ENCODE measurements at places on chromosomes 7 and 10.

DNA sequence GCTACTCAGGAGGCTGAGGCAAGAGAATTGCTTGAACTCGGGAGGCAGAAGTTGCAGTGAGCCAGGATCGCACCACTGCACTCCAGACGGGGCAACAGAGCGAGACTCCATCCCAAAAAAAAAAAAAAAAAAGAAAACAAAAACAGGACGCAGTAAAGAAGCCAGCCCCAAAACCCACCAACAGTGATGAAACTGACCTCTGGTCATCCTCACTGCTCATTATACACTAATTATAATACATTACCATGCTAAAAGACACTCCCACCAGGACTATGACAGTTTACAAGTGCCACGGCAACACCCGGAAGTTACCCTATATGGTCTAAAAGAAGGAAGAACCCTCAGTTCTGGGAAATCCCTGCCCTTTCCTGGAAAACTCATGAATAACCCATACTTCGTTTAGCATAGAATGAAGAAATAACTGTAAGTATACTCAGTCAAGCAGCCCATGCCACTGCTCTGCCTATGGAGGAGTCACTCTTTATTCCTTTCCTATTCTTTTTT, 40.0 kb upstream of the EIF4H start:
- no peak for DNase-seq

GRCh38 chr7:159030490-159031134, 114.1 kb downstream of the VIPR2 start:
- peak; percentile 75 for DNase-seq

DNA sequence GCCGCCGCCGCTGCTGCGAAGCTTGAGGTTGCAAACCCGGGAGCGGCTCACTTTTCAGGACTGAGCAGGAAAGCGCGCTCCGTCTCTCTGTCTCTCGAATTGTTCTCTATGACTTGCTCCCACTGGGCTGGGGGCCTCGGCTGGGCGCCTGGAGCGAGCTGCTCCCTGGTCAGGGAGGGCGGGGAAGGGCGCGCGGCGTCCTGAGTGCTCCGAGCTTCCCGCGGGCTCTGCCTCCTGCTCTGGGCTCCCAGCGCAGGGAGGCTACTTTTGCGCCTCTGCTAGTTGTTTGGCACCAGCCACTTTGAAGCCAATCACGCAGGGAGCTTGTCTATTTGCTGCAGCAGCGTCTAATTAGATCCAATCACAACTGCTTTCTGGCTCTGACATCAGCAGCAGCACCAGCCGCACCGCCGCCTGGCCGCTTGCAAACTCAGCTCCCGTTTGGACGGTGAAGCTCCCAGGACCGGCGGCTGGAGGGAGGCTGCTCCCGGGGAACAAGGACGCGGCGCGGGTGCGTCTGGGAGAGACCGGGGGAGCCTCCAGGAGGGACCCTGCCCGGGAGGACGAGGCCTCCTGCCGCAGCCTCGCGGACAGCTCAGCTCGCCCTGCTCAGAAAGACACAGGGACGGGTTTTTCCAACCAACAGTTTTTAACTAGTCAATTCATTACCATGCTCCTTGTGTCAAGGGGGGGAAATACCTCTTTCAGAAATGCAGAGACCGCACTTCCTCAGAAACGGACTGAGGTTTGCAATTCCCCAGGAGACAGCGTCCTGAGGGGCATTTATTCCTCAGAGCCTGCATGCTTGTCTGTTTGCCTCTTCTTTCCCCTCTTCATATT, at the start of gene ADARB2:
TSS of gene ADARB2 (minus strand) at position 304 of the 840 bp plus-strand sequence.
- peak; percentile 95 for DNase-seq

- DNase-seq: no peak
These were observed 30.7 kb downstream of the ANKIB1 start for GRCh38 chr7:92276460-92276864.

- no peak for DNase-seq
These were observed 117.4 kb downstream of the TES start for GRCh38 chr7:116327752-116328151.

DNA sequence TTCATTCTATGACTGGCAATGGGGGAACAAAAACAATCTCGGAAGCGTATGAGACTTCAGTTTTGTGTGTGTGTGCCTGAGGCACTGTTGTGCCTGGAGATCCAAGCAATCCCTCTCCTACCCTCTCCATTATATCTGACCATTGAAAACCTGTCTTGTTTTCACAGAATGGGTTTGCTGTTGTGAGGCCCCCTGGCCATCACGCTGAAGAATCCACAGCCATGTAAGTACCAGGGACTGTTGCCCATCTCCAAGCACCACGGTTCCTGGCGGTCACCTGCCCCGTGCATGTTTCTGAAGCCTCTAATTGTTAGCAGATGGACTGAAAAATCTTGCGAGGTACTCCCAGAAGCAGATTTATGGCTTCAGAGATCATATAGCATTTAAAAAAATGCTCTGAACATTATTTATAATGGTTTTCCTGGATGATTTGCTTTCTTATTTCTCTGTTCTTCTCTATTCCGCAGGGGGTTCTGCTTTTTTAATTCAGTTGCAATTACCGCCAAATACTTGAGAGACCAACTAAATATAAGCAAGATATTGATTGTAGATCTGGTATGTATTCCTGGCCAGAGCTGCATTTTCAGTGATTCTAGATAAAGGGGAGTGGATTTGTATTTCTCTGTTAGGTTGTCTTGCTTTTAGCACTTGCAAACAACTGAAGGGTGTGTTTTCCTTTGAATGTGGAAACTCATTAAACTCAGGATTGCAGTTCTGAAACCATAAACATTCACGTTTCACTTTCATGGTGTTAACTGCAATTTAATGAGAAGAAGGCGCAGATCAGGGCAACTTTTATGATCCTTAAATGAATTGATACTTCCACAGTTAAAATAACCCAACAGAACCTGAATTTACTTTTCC, 288.2 kb downstream of the TWIST1 start:
- DNase-seq: no peak

DNA sequence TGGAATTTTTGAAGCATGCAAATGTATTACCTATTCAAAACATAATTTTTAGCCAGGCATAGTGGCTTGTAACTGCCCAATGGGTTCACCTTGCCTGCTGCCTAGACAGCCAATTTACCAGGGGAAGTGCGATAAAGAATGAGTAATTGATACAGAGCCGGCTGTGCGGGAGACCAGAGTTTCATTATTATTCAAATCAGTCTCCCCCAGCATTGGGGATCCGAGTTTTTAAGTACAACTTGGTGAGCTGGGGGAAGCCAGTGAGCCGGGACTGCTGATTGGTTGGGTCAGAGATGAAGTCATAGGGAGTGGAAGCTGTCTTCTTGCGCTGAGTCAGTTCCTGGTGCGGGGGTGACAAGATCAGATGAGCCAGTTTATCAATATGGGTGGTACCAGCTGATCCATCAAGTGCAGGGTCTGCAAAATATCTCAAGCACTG, 29.1 kb upstream of the NRBF2 start:
- DNase-seq: peak; percentile 19

GRCh38 chr10:64385355-64385754, 864.2 kb downstream of the REEP3 start:
- DNase-seq: peak; percentile 41

- DNase-seq: no peak
These were observed 43.4 kb downstream of the CDK1 start for GRCh38 chr10:60821656-60822055.

- DNase-seq: no peak
These were observed 213.7 kb upstream of the KMT2E start for GRCh38 chr7:104800307-104800706.

- DNase-seq: peak; percentile 56
These were observed 128.4 kb upstream of the BTBD16 start for GRCh38 chr10:122142641-122143237.

DNA sequence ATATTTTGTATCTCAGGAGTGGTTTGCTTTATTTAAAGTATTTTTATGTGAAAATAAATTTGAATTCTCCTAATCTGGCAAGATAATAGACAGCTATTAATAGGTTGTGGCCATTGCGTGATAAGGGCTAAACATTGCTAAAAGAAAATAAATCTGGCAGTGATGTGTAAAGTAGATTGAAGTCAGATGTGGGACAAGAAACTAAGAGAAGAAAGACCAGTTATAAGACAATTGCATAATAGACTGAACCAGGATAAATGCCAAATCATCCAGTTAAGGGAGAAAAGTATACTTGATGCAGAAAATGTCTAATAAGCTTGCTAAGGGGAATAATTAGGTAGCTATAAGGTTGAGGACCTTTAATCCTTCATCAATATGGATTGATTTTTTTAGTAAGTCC, 197.5 kb upstream of the CSTF2T start:
- DNase-seq: no peak

- DNase-seq: no peak
These were observed 3.9 kb upstream of the COL17A1 start for GRCh38 chr10:104089621-104090020.

DNA sequence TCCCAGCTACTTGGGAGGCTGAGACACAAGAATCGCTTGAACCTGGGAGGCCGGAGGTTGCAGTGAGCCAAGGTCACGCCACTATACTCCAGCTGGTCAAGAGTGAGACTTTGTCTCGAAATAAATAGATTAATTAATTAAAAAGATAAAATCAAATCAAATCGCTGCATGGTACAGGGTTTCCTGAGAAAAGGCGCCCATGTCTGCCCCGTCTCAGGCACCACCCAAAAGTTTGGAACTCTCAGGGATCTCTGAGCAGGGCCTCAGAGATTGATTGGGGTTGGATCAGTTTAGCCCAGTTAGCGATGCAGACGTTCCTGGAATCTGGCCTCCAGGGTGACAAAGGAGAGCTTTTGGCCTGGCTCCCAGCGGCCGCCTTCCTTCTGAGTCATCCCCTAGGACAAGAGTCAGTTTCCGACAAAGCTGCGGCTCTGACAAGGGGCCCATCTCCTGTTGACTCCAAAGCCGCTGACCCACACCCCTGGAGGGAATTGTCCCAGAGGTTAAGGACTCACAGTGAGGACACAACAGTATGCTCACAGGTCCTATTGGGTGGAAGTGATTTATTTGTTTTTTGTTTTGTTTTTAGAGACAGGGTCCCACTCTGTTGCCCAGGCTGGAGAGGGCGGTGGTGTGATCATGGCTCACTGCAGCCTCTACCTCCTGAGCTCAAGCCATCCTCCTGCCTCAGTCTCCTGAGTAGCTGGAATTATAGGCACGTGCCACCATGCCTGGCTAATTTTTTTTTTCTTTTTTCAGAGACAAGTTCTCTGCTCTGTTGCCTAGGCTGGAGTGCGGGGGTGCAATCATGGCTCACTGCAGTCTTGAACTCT, 6.8 kb downstream of the ORAI2 start:
- DNase-seq: peak; percentile 89

DNA sequence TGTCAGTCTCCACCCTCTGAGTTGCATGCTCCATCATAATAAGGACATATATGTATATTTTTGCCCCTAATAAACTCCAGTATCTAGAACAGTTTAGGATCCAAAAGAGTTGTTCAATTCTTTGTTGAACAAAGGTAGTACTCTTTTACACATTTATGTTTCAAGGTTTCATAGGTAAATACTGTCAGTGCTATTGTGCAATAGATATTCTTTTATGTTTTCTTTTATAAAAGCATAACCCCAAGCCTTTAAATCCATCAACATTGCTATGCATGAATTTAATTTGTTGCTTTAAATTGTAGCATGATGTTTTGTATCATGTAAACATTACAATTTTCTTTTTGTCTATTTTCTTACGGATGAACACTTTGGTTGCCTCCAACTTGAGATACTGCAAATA, 469.7 kb upstream of the COBL start:
- no peak for DNase-seq

DNA sequence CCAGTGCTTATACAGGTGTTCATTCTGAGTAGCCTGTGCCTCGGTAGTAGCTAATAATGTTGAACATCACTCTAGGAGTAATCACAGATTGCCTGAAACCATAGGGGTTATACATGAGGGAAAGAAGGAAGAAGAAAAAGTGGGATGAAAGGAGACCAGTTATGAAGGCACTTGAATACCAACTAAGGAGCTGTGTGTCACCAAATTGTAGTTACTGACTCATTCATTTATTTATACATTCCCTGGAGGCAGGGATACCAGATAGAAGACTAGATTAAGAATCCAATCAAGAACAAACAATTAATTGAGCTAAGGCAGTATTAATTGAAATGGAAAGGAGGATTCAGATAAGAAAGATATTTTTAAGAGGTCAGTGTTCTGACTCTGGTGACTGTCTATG, 129.6 kb upstream of the PRPS1L1 start:
- DNase-seq: no peak

DNA sequence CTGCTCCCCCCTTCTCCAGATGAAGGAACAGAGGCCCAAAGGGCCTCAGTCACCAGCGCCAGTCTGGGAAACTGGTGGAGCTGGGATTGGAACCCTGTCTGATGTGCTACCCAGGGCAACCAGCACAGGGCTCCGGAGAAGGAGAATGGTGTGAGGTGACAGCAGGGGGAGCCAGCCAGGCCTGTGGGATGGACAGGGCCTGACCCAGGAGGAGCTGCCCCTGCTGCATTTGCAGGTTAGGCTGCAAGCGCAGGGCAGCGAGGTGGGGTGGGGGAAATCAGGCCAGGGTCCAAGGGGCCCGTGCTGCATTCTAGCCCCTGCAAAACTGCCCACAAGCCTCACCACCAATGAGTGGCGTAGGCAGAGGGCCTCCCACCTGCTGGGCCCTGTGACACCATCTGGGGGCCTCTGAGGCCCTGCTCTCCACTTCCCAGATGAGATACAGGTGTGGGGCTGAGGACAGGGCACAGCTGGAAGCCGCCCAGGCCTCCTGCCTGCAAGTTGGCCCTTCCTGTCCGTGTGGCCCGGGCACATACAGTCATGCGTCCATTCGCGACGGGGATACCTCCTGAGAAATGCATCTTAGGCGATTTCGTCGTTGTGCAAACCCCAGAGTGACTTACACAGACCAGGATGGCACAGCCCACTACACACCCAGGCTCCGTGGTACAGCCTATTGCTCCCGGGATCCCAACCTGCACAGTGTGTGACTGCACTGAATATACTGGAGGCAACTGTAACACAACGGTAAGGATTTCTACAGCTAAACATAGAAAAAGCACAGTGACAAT, 45.3 kb downstream of the RASGEF1A start:
- peak; percentile 68 for DNase-seq

- no peak for DNase-seq
These were observed 300.6 kb downstream of the ZEB1 start for GRCh38 chr10:31619531-31620061.

DNA sequence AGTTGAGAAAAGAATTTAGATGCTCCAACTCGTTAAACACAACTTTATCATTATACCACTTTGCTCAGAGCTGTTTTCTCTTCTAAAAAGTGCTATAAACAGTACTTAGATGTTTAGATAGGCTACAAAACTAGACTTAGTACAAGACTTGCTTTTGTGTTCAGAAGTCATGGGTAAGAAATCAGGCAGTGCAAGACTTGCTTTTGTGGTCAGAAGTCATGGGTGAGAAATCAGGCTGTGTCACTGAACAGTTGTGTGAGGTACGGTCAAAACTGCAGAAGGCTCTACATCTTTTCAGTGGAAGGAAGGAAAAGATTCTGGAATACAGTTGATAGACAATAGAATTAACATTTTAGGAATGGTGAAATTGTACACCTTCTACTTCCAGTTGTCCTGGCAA, 239.7 kb downstream of the DNAJB9 start:
- DNase-seq: no peak

- DNase-seq: no peak
These were observed 615.2 kb upstream of the FOXK1 start for GRCh38 chr7:4066626-4067475.

Measured in mesendoderm (in vitro differentiated cells).